ENCODE measurements at places on chromosomes 6 and 20. TPM values are rescaled to one million over a fixed set of nuclear protein-coding genes. Genes with fewer than 3 reads are reported as not detected.

- H3K4me1 ChIP-seq: no peaks in the 10 kb centered on the region
- no peak overlapping the region for H3K27ac ChIP-seq
- no peaks in the 10 kb centered on the region for H3K36me3 ChIP-seq
- H3K27me3 ChIP-seq: no peaks in the 10 kb centered on the region
These were observed 350.7 kb downstream of the LAMA2 start for GRCh38 chr6:129233458-129234134.

DNA sequence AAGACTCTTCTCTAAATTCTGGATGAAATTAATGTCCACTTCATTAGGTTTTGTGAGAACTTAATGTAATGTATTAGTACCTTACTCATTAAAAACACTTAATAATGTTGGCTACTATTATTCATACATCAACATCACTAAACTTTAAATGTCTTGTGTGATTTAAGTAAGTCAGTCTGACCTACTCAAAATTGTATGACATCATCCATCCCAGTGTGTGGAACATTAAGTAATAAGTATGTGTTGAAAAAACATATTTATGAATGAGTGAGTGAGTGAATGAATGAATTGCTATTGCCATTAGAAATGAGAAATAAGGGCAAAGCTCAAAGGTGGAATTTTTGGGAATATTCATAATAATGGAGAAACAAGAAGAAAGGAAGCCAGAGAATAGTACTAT, 285.8 kb downstream of the HTR1B start:
- no peaks in the 10 kb centered on the region for H3K36me3 ChIP-seq
- no peak overlapping the region for H3K27ac ChIP-seq
- H3K4me3 ChIP-seq: no peak overlapping the region
- DNase-seq: no peak

C2 gene
- total RNA-seq: 46.6 TPM

GRCh38 chr6:65760285-65760684, 53.3 kb upstream of the EYS start:
- no peaks in the 10 kb centered on the region for H3K4me1 ChIP-seq
- H3K4me3 ChIP-seq: no peak overlapping the region
- no peaks in the 10 kb centered on the region for H3K36me3 ChIP-seq
- DNase-seq: no peak
- no peaks in the 10 kb centered on the region for H3K27me3 ChIP-seq
- no peak overlapping the region for H3K27ac ChIP-seq

PLTP gene
- total RNA-seq: 445 TPM

GRCh38 chr6:71446057-71446456, 157.4 kb downstream of the OGFRL1 start:
- H3K4me3 ChIP-seq: no peak overlapping the region
- H3K4me1 ChIP-seq: no peaks in the 10 kb centered on the region
- no peaks in the 10 kb centered on the region for H3K36me3 ChIP-seq
- H3K27ac ChIP-seq: no peak overlapping the region
- DNase-seq: no peak
- H3K27me3 ChIP-seq: no peaks in the 10 kb centered on the region

- no peak for DNase-seq
- no peaks in the 10 kb centered on the region for H3K4me1 ChIP-seq
- no peaks in the 10 kb centered on the region for H3K36me3 ChIP-seq
- no peaks in the 10 kb centered on the region for H3K27me3 ChIP-seq
These were observed 119.9 kb upstream of the CST7 start for GRCh38 chr20:24828992-24829648.

DNA sequence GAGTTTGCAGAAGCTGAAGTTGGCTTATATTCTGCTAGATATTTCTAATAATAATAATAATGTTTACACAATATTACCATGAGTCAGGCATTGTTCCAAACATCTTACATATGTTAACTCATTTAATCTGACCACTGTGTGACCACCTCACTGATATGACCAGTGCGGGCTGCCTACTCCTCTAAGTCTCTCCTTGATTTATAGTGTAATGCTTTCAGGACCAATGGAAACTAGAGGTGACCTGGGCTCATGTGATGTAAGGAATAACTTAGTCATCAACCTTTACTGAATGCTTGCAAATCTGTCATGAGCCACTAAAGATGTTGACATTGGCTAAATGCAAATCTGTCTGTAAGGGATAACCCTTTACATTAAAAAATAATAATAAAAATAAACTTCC, 51.1 kb upstream of the GPR6 start:
- no peak overlapping the region for H3K4me3 ChIP-seq
- no peaks in the 10 kb centered on the region for H3K4me1 ChIP-seq
- no peaks in the 10 kb centered on the region for H3K36me3 ChIP-seq
- H3K27ac ChIP-seq: no peak overlapping the region
